ENCODE measurements at places on chromosomes 7 and 10.

GRCh38 chr10:97499561-97500296, 1.0 kb downstream of the UBTD1 start:
- DNase-seq: no peak

DNA sequence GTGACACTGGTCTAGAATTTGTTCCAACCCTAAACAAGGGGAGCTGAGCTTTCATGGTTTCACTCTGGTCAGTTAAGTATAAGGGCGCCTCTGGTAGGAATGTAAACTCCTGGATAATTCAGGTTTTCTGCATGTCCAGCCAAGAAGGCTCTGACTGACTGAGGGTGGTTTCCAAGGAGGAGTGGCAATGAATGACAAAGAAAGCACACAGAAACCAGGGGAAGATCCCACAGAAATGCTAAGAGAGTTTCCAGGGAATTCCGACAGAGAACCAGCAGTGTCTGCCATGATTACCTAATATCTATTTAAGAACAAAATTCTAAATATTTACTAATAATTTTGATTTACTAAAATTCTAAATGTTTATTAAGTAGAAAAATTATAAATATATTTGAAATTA, 27.3 kb upstream of the NRG3 start:
- DNase-seq: no peak

- DNase-seq: no peak
Observed at GRCh38 chr7:73682745-73683055, 553 bp downstream of the DNAJC30 start.

GRCh38 chr7:113044394-113044793, 42.2 kb downstream of the GPR85 start:
- DNase-seq: no peak

- no peak for DNase-seq
Observed at GRCh38 chr7:30804078-30804661, 33.0 kb downstream of the MINDY4 start.

GRCh38 chr7:120256344-120257070, 16.5 kb upstream of the KCND2 start:
- no peak for DNase-seq

GRCh38 chr10:105758209-105758998, 1117.3 kb downstream of the SORCS3 start:
- no peak for DNase-seq

DNA sequence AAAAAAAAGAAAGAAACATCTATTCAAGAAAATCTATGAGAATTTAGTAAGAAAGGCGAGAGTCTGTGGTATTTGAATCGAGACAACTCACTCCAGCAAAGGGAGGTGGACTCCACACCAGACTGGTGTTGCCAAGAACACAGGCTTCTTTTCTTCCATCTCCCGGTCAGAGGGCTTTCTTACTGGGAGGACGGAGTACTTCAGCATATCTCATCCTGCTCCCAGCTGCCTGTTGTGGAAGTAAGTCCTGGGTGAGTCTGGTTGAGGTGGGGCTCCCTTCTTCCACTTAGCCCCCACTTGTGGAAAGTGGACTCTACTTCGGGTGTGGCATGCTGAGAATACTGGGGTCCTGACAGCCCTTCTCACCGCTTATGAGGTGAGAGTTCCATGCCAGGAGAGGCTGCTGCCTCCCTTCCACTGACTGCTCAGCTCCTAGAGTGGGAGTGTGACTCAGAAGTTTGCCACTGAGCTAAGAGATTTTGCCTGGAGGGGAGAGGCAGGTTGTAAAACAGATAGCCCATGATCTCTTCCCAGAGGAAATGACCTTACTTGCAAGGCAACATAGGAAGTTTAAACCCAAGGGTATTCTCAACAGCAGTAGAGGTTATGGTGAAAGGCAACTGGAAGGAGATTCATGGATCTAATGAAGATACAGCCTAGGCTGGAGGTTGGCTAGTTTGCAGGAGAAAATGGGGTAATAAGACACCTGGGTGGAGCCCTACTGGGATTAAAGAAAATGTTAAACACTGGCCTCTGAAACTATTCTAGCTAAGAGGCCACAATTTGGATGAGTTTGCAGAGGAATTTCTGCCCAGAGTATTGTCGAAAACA, 3.5 kb upstream of the NACAD start:
- no peak for DNase-seq

DNA sequence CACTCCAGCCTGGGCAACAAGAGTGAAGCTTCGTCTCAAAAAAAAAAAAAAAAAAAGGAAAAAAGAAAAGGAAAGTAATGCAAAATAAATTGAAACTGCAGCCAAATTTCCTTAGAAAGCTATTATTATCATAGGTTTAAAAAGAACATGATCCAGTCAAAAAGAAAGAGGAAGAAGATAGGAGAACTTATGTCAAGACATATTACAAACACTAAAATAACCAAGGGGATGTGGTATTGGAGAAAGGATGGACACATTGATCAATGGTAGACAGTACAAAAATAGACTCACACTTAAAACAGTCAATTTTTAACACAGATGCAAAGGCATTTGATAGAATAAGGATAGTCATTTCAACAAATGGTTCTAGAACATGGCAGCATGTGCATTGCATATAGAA, 27.3 kb upstream of the PFKP start:
- DNase-seq: no peak

- DNase-seq: no peak
Observed at GRCh38 chr7:108605559-108606201, 36.0 kb downstream of the DNAJB9 start.

- DNase-seq: no peak
Observed at GRCh38 chr10:49231086-49231820, 43.1 kb upstream of the TMEM273 start.

- DNase-seq: no peak
Observed at GRCh38 chr7:140214075-140214684, 37.4 kb upstream of the KDM7A start.

DNA sequence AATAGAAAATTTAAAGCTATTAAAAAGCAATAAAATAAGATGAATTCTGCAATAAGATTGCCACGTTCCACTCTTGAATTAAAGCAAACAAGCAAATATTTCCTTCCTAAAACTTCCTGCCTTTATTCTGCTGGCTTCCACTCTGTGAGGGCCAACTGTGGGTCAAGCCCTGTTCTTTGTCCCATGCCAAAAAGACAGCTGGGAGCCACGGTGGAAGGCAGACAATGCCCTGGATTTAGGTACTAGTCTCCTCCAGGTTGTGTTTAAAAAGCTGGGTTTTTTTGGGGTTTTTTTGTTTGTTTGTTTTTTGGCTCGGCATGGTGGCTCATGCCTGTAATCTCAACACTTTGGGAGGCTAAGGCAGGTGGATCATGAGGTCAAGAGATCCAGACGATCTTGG, 39.1 kb downstream of the LRRTM3 start:
- DNase-seq: peak; percentile 4

DNA sequence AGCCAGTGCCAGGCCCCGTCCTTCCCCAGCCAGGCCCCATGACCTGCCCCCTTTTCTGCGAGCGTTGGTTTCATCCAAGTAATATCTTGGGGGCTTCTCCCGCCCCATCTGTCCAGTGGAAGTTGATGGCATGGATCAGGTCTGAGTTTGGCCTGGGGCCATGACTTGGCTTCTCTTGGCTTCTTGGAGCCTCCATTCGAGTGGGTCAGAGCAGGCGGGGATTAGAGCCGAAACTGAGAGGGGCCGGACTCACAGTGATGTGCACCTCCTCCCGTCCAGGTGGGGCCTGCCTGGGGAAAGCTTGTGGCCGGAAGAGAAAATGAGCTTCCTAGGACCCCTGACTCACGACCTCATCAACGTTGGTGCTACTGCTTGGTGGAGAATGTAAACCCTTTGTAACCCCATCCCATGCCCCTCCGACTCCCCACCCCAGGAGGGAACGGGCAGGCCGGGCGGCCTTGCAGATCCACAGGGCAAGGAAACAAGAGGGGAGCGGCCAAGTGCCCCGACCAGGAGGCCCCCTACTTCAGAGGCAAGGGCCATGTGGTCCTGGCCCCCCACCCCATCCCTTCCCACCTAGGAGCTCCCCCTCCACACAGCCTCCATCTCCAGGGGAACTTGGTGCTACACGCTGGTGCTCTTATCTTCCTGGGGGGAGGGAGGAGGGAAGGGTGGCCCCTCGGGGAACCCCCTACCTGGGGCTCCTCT, 15.1 kb upstream of the LIMK1 start:
- no peak for DNase-seq

DNA sequence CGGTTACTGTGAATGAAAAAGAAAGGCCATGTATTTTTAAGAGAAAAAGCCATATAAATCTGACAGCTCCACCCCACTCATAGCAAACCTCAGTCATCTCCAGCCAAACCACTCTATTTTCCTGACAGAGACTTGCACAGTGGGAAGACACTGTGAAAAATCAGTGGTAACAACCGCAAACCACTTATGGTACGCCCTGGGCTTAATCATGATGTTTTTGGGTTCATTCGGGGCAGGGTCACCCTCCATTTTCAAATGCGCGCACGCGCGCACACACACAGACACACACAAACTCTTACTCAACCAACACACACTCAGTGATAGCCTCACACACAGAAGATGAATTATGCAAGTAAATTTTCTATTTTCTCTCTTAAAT, 82.1 kb upstream of the HPS1 start:
- no peak for DNase-seq

- no peak for DNase-seq
Observed at GRCh38 chr7:91609525-91609924, 271.0 kb downstream of the MTERF1 start.

- DNase-seq: no peak
Observed at GRCh38 chr10:24170199-24170598, 38.7 kb upstream of the KIAA1217 start.

DNA sequence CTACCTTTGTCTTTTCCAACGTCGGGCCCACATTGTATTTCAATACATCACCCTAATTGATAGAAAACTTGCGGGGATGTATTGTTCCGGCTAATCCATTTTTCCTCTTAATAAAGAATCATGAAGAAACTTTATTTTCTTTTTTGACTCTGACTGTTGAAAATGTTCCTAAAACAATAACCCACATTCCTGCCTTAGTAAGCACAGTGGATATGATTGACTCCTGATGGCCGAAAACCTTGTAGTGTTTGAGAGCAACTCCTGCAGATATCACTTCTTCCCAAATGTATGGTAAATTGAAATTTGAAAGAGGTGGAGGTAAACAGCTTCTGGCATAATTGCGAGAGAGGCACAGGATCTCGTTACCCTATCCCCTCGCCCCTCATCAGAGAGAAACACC, 65.7 kb downstream of the BICC1 start:
- no peak for DNase-seq

GRCh38 chr10:132588301-132589013, 50.9 kb downstream of the INPP5A start:
- no peak for DNase-seq

DNA sequence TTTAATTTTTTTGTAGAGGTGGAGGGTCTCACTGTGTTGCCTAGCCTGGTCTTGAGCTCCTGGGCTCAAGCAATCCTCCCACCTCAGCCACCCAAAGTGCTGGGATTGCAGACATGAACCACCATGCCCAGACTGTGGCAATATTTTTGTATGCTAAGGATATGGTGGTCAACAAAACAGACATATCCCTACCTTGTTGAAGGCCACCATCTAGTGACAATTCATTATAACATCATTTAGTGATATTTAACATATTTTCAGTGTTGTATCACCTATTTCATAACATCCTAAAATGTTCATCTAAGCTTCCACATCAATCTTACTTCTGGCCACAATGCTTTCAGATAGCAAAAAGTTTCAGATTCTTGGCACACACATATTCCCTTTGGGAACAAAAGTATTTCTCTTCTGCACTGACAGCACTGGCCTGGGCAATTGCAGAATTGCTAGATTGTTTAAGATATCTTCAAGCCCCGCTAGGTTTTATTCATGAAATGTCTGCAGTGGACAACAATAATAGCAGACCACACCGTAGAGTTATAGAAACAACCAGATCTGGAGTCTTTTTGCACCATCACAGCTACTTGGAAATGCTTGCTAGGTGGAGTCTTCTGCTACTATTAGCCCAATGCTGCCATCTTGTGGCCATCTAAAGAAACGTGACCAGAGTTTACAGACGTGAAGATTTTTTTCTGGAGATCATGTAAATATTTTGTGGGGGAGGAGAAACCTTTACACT, 58.4 kb downstream of the DNAJC12 start:
- DNase-seq: no peak

DNA sequence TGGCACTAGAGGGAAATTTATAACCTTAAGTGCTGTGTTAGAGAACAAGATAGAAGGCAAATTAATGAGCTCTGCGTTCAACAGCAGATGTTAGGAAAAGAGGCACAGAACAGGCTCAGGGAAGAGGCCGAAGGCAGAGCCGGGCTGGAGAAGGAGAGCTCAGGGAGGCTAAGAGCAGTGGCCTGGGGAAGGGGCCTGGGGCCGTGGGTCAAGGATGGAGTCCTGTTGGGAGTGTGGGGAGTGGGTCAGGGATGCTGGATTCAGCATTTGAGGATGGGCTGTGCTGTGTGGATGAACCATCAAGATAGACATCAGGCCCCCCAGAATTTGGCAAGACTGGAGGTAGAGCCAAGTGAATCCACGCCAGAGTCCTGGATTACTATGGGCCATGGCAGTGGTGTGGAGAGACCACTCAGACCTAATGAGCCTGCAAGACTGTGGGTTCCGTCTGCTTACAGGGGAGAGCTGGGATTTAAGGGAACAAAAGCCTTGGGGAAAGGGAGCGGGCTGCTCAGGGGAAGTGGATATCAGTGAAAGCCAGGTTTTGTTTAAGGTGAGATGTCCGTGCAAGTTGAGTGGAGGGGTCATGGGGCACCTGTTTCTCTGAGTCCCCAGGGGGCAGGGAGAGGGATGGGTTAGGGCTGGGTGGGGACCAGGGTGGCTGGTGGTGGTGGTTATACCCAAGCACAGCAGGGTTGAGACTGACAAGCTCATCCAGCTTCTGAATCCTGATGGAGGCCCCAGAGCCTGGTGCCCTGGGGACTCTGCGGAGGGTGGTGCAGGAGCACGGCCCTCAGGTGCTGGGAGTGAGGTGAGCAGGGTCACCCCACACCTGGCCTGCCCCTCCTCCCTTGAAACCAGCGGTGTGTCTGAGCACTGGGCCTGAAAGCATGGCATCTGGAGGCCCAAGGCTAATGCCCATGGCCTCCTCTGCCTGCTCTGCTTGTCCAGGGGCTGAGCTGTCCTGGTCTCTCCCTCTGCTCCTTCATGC, 101.7 kb downstream of the BMS1 start:
- no peak for DNase-seq

DNA sequence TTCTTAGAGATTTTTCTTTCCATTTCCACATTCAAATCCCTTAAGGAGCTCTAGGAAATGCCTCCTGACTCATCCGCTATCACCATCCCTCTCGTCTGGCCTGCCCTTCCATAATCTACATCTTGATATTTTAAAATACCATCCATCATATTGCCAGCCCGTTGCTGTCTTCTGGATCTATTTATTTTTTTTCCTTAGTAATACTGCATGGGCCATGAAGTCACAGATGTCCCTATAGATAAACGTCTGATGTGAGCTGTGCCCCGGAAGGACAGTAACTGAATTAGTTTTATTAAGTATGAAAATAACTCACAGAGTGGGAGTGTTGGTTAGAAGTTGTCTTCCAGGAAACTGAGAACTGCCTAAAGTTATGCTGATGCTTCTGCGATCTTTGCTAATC, 76.2 kb downstream of the KLF6 start:
- no peak for DNase-seq

All from cortex of kidney (tissue), 1 donor.